ENCODE measurements at places on chromosomes 7 and 10. TPM values are rescaled to one million over a fixed set of nuclear protein-coding genes. Genes with fewer than 3 reads are reported as not detected.

DNA sequence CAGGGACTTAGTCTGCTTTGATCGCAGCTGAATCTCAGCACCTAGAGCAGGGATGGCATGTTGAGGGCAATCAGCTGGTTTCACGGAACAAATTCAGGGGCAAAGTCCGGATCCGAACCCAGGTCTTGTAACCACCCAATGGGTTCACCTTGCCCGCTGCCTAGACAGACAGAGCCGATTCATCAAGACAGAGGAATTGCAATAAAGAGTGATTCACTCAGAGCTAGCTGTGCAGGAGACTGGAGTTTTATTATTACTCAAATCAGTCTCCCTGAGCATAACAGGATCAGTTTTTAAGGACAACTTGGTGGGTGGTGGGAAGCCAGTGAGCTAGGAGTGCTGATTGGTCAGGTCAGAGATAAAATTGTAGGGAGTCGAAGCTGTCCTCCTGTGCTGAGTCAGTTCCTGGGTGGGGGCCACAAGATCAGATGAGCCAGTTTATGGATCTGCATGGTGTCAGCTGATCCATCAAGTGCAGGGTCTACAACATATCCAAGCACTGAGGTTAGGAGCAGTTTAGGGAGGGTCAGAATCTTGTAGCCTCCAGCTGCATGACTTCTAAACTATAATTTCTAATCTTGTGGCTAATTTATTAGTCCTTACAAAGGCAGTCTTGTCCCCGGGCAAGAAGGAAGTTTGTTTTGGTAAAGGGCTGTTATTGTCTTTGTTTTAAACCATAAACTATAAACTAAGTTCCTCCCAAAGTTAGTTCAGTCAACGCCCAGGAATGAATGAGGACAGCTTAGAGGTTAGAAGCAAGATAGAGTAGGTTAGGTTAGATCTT is 43.5 kb upstream of the CHST3 start:
- DNase-seq, result no peak

DNA sequence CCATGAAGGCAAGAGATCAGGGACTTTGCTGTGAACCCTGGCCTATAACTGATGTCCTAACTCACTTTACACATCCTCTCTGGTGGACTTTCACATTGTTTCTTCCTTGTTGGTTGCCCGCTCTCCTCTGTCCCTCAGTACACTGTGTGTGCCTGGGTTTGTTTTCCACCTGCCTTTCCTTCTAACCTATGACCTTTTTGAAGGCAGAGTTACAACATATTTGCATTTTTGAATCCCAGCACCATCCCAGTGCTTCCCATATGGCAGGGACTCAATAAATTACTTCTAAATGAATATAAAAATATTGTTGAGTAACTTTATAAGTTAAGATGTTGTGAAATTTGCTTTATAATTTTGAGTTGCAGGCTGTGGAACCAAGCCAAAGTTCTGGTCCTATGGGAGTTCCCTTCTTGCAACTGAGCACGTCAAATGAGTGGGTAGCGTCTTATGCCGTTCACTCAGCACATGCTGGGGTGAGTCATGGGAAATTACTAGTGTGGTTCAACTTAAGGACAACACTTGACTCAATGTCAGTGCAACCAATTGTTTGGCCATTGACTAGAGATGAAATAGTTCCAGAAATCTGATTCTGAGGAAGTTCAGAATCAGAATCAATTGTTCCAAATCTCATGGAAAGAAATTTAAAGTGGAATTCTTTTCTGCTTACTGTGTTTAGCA is 250.9 kb downstream of the TWIST1 start:
- no peak for DNase-seq

GRCh38 chr10:118500477-118501104 is 94.9 kb downstream of the PRLHR start:
- DNase-seq, result no peak

The EIF5AL1 gene
- total RNA-seq, result 0.24 TPM

The SFRP4 gene
- total RNA-seq, result not detected

The FEZF1 gene
- 330 TPM for total RNA-seq

The VSTM4 gene
- total RNA-seq, result 1.2 TPM

The PRKG1 gene
- total RNA-seq, result 22.7 TPM
